ENCODE measurements at places on chromosomes 6 and 20.

DNA sequence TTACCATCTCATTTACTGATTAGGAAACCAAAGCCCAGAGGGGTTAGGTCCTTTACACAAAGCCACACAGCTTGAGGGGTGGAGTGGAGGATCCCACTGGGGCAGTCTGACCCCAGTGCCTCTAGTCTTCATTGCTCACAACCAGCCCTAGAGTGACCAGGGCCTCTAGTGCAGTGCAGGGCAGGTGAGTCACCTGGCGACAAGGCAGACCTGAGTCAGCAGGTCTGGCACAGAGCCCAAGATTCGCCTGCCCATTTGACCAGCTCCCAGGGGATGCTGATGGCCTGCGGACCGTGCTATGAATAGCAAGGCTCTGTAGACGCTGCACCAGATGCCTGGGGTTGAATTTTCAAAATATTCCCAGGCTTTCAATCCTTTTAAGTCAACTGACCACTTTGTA, 29.9 kb downstream of the CDH26 start:
- no peak for DNase-seq

GRCh38 chr20:57396984-57397692, 5.9 kb downstream of the RBM38 start:
- DNase-seq = no peak

GRCh38 chr6:151723152-151723551, 84.3 kb upstream of the ESR1 start:
- DNase-seq = peak; percentile 11

GRCh38 chr6:109515781-109516409, 32.9 kb upstream of the ZBTB24 start:
- no peak for DNase-seq

- DNase-seq = no peak
Observed at GRCh38 chr6:8195714-8196102, 93.4 kb upstream of the EEF1E1 start.

DNA sequence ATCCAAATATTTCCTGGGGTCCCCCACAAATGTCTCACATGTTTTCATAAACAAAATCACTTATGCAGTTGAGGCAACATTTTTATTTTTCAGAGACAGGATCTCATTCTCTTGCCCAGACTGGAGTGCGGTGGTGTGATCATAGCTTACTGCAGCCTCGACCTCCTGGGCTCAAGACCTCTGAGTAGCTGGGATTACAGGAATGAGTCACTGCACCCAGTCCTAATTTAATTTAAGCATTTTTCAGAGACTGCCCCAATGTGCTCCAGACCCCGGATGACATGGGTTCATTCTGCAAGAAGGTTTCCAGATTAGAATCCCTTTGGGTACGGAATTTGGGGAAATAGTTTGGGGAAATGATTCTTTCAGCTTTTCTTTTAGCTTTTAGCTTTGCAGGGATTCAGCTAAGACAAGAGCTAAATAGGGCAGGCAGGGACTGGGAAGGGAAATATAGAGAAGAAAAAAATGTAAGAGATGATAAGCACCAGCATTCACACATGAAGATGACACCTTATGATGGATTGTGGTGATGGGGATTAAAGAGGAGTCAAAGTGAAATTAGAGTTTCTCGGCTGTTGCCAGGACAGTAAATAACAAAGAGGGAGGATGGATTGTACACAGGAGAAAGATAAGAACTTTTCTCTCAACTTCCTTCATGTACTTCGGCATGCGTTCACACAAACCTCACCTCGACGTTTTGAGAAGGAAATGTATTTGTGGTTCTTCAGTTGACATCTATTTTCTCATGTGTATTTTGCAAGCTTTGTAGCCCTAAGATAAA, 169.4 kb upstream of the TAB2 start:
- no peak for DNase-seq

GRCh38 chr6:129448965-129449364, 261.0 kb downstream of the ARHGAP18 start:
- no peak for DNase-seq

GRCh38 chr20:51473771-51474170, 68.7 kb downstream of the NFATC2 start:
- no peak for DNase-seq

- DNase-seq = no peak
Observed at GRCh38 chr6:157217894-157218370, 105.4 kb downstream of the TMEM242 start.

DNA sequence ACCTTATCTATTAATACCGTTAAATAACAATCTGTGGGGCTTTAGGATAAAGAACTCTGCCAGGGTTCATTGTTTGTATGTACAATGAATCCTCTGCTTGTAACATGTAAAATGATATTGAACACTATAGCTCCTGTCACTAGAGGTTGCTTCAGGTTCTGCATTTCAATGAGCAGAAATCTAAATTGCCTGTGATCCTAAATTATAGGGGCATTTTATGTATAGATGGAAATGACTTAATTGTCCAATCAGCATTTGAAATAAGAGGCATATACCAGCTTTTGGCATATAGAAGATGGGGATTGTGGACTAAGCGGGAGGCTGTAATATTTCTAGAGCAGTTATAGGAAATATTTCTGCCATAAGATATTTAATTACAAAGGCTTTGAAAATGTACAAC, 2.0 kb downstream of the NCOA3 start:
- no peak for DNase-seq

GRCh38 chr6:10713962-10714361, 8.9 kb upstream of the TMEM14C start:
- DNase-seq = no peak

DNA sequence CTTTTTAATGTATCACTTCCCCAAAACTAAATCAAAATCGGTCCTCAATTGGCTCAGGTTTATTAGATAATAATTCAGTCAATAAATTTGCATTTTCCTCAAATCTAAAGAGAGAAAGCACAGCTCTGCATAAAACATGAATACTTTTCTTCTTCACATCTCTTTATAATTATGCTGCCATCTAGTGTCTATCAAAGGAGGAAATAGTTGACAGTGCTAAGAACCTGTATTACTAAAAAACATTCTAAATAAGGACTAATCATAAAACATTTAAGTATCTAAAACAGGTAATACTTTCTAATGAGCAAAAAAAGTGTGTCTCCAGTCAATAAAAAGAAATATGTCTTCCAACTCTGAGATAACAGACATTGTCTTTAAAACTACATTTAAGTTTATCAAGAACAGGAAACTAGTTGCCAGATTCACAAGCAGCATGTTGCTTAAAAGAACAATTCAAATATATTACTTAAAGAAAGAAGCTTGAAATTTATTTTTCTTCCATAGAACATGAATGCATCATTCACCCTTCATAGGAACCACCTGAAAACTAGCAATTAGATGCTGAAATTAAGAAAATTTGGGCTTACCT, 56.5 kb upstream of the DST start:
- DNase-seq = no peak

DNA sequence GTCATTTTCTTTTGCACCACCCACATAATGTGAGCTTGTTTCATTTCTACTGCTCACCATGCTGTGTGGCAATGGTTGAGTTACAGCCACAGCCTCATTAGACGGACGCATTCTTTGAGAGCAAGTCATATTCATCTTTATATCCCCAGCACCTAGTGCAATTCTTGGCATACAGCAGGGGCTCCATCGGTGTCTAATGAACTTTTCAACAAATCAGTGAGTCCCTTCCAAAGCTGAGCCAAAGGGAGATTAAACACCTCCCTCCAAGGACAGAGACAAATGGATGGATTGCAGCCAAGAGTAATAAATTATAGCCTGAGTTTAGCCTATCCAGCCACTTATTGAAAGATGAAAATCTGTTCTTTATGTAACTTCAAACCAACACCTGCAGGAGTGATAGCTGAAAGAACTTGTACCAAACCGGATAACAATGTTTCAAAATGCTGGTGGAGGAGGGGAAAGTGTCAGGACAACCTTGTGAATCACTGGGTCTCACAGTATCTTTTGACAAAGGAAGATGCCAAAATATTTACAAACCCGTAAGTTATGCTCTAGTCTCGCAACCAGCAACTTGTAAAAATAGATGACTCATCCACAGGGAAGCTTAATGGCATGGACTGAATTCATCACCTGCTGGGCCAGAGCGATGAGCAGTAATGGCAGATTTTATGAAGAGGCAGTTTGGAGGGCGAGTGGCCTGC, 139.0 kb downstream of the PXDC1 start:
- DNase-seq = no peak

- DNase-seq = no peak
Observed at GRCh38 chr20:46154796-46155195, 36.7 kb downstream of the CD40 start.

DNA sequence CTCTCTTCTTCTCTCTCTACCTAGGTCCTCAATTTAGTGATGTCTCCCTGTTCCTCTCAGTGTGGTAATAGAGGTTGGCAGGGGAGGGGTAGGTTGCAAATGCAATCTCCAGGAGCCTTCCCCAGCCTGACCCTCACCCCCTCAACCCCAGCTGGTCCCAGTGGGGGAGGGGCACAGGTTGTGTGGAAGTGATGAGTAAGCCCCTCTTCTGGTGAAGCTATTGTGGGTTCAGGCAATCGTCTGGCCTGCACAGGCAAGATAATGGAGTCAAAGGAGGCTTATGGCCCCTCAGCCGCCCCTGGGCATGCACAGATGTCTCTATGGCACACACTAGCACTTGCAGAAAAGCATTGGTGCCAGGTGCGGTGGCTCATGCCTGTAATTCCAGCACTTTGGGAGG, 10.8 kb upstream of the ADA start:
- no peak for DNase-seq

GRCh38 chr6:64685401-64685800, 1021.6 kb downstream of the EYS start:
- no peak for DNase-seq

GRCh38 chr20:51014797-51015722, 7.8 kb downstream of the KCNG1 start:
- DNase-seq = no peak

DNA sequence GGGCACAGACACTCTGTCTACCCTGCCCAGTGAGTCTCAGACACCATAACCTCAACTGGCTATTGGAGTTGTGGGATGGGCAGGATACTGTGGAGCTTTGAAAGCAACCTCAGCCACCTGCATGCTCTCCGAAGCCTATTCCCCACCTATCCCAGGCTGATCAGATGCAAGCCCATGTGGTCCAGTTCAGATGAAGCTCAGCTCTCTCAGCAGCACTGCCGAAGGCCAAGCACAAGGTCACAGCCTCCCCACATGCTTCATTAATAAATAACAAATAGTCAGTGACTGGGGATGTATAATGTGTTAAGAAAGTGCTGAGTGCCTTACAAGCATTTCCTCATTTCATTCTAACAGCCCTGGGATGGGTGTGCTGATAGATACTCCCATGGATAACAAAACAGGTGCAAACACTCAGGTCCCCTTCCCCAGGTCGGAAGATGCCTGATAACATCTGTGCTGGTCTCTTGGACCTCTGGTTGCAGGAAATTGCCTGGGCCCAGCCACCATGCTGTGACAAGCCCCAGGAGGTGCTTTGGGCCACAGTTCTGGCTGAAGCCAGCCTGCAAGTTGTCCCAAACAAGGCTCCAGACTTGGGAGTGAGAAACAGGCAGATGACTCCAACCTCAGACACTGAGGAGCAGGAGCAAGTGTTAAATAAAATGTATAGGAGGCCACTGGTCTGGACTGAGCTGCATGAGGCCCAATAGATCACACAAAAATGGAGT, 3.7 kb downstream of the ACSS1 start:
- DNase-seq = no peak

DNA sequence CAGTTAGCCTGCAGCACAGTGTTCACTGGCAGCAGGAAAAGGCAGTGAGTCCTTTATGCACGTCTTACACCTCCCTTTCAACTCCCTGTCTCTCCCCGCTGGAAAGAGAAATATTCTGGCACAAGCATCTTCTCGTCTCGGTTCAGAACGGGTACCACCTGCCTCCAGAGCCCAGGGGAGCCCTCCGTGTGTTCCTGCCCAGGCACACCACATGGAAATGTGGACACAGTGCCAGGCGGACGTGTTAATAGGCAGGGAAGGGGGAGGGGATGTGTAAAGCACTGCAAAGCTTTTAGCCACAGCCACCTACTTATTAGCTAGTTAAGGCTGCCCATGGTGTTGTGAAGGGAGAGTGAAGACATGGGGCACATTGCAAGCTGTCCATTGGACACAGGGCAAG, 219.7 kb downstream of the FARS2 start:
- no peak for DNase-seq

DNA sequence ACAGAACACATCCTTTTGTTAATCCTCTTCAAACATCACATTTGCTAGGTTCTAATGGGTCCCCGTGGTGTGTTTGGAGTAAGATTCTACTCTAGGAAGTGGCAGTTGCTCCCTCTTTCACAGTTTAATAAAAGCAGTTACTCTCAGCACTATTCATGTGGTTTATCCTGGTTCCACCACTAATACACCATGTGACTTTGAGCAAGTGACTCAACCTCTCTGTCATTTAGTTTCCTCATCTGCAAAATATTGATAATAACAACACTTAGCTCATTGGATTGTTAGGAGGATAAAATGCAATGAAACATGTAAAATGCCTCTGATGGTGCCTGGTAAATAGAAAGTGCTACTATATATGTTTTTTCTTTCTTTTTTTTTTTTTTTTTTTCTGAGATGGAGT, 488.0 kb upstream of the NOX3 start:
- no peak for DNase-seq

- peak; percentile 62 for DNase-seq
Observed at GRCh38 chr6:27495386-27496135, 22.7 kb upstream of the ZNF184 start.

DNA sequence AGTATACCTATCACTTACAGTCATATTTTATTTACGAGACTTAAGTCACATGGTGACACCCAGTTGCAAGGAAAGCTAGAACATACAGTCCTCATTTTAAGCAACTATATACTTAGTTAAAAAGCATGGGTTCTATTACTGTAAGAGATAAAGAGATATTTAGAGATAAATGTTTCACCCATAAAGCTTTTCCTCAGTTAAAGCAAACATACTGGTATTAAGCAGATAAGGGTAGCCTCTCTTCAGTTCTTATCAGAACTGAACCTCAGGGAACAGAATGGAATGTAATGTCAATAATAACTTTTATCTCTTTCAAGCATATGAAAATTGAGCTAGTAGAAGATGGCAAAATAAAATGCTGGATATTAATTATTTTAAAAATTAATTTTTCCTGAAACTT, 9.9 kb upstream of the ASCC3 start:
- no peak for DNase-seq

- DNase-seq = no peak
Observed at GRCh38 chr6:110439356-110439755, 24.0 kb upstream of the DDO start.

DNA sequence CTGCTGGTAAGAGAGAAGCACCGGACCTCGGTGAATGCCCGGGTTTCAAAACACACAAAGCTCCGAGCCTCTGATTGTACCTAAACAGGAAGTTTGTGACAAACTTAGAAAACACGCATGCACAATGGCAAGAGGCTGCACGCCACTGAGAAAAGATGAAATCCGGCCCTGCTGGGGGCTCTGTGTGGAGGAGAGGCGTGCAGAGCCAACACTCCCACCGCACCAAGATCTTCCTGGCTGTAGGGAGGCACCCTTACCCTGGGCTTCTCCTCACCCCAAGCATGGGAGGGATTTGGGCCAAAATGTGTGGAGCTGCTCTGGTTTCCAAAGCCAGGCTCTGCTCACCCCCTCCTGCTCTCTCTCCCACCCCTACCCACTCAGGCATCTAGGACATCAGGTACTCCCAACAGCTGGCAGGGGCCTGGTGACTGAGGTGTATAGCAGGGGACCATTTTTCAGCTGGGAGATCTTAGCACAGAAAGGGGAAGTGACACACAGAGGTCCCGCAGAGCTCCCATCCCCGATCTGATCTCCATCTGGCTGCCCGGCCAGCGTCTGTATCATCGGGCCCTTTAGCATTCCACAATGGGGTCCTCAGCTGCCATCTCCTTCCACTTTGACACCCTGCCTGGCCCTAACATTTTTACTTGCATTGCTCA, 84.2 kb downstream of the TRERF1 start:
- DNase-seq = no peak
